Psoas muscle (tissue), 8 donors: ENCODE measurements at places on chromosomes 7 and 10. TPM values are rescaled to one million over a fixed set of nuclear protein-coding genes. Genes with fewer than 3 reads are reported as not detected.

NACAD gene
- total RNA-seq: 1.4 TPM

LOXL4 gene
- total RNA-seq: 14.7 TPM

CD36 gene
- total RNA-seq: 149 TPM

DRGX gene
- total RNA-seq: not detected

WNT8B gene
- total RNA-seq: not detected

ZCWPW1 gene
- 3.9 TPM for total RNA-seq

ITIH5 gene
- total RNA-seq: 13.0 TPM

PNLIP gene
- not detected for total RNA-seq

HPS6 gene
- 9.8 TPM for total RNA-seq

DENND11 gene
- 5.5 TPM for total RNA-seq

PHKG1 gene
- 99.6 TPM for total RNA-seq

SHLD2 gene
- total RNA-seq: 14.5 TPM

ZNF22 gene
- 15.1 TPM for total RNA-seq

HACD1 gene
- total RNA-seq: 38.7 TPM

SLC26A4 gene
- total RNA-seq: 0.08 TPM

PLPP4 gene
- not detected for total RNA-seq

MRC1 gene
- total RNA-seq: 12.5 TPM

SEMA3E gene
- 0.34 TPM for total RNA-seq

CYP2C8 gene
- not detected for total RNA-seq

ACTL6B gene
- total RNA-seq: not detected

CHAT gene
- total RNA-seq: not detected

MSMB gene
- not detected for total RNA-seq
